ENCODE measurements at places on chromosomes 7 and 10.

DNA sequence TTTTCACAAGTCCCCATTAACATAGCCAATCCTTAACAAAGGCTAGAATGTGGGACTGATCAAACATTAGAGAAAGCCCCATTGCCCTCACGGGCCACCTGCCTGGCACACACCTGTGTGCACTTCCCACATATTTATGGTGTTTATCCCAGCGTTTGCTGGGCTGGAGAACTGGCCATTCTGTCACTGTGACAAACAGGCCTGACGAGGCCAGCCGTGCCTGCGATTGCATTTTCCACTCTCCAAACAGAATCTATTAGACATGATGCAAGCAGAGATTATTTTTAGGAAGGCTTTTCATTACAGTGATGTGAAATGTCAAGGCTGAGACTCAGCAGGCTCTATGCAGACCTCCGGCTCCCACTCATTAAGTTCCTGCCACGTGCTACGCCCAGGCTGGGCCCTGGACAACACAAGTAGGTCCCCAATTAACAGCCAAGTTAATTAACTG is 20.4 kb downstream of the PTPRN2 start:
- DNase-seq: no peak

GRCh38 chr10:10209167-10209566 is 808.5 kb upstream of the CELF2 start:
- no peak for DNase-seq

GRCh38 chr7:70371652-70372051 is 760.3 kb upstream of the GALNT17 start:
- no peak for DNase-seq

DNA sequence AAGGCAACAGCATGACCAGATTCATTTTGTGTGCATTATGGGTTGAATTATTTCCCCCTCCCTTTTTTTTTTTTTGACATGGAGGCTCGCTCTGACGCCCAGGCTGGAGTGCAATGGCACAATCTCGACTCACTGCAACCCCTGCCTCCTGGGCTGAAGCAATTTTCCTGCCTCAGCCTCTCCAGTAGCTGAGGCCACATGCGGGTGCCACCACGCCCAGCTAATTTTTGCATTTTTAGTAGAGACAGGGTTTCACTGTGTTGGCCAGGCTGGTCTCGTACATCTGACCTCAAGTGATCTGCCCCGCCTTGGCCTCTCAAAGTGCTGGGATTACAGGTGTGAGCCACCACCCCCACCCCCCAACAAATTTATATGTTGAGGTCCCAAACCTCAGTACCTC is 42.0 kb downstream of the ZNF783 start:
- DNase-seq: no peak

- no peak for DNase-seq
Observed at GRCh38 chr7:121113288-121113687, 124.8 kb downstream of the CPED1 start.

- DNase-seq: no peak
Observed at GRCh38 chr10:133067149-133068105, 20.3 kb upstream of the ADGRA1 start.

DNA sequence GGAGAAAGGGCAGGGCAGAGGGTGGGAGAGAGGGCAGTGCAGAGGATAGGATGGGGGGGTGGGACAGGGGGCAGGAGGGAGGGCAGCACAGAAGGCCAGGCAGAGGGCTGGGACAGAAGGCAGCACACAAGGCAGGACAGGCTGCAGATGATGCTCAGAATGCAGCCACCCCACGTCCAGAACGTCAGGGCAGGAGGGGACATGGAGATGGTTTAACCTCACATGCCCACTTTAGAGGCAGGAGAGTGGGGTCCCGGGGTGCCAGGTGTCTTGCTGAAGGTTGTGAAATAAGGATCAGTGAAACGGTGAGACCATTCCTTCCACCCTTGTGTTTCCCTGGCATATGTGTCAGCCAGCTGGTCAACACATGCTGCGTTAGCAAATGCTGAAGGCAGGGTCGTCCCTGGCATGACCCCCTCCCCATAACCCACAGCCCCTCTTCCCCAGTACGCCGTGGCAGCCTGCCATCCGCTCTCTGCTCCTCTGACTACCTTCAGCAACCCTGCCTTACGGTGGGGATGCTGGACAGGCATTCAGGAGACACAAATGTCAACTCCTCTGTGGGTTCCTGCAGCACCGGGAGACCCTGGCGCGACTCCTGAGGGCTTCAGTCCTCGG is 592.1 kb downstream of the DNAJB6 start:
- no peak for DNase-seq

GRCh38 chr7:151366166-151366879 is 24.7 kb downstream of the NUB1 start:
- DNase-seq: no peak

GRCh38 chr7:112665709-112666108 is 124.5 kb downstream of the TMEM168 start:
- DNase-seq: no peak

DNA sequence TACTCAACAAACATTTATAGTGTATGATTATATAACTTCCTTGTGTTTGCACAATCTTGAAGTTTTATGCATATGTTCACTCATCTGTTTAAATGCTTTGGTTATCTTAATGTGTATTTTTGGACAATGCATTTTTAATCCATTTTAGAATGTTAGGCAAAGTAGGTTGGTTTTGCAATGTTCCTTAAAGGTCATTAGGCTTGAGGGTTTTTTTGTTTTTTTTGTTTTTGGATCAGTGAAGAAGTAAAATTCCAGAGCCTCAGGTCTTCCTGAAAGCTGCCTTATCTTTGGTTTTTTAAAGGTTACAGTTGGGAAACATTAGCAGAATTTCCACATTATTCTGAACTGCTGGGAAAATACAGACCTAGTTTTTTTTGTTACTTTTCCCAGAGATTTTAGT is 12.8 kb downstream of the MDFIC start:
- DNase-seq: no peak

DNA sequence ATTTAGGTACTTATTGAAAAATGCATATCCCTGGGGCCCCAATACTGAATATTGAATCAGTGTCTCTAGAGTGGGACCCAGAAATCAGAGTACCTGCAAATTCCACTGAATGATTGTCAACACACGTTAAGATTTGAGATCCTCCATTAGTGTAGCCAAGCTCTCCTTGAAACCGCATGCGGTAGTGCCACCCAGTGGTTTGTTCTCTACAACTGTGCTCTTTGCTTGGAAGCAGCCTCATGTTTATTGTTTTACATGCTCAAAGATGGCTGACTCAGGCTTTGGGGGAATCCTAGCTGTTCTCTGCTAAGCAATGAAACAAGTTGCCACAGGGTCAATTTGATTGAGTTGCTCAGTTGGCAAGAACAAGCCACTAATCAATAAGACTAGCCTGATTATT is 340.2 kb upstream of the CELF2 start:
- DNase-seq: peak; percentile 54

All from hematopoietic multipotent progenitor cell treated with erythropoietin and hydrocortisone succinate and interleukin-3 and kit ligand, for 8 days (in vitro differentiated cells).